Stimulated activated CD8-positive, alpha-beta memory T cell treated with anti-CD3 and anti-CD28 coated beads, Interleukin-4, amount 100 ng/mL, for 4 hours (primary cell): ENCODE measurements at places on chromosomes 11 and 22.

- no peak for DNase-seq
Measured at GRCh38 chr11:133724116-133724515, 121.2 kb downstream of the SPATA19 start.

DNA sequence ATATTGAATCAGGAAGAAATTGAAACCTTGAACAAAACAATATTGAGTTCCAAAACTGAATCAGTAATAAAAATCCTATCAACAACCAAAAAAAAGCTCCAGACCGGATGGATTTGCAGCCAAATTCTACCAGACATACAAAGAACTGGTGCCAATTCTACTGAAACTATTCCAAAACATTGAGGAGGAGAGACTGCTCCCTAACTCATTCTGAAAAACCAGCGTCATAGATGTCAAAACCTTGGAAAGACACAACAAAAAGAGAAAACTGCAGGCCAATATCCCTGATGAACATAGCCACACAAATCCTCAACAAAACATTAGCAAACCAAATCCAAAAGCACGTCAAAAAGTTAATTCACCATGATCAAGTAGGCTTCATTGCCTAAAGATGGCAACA is 353.8 kb downstream of the TMEM135 start:
- no peak for DNase-seq

DNA sequence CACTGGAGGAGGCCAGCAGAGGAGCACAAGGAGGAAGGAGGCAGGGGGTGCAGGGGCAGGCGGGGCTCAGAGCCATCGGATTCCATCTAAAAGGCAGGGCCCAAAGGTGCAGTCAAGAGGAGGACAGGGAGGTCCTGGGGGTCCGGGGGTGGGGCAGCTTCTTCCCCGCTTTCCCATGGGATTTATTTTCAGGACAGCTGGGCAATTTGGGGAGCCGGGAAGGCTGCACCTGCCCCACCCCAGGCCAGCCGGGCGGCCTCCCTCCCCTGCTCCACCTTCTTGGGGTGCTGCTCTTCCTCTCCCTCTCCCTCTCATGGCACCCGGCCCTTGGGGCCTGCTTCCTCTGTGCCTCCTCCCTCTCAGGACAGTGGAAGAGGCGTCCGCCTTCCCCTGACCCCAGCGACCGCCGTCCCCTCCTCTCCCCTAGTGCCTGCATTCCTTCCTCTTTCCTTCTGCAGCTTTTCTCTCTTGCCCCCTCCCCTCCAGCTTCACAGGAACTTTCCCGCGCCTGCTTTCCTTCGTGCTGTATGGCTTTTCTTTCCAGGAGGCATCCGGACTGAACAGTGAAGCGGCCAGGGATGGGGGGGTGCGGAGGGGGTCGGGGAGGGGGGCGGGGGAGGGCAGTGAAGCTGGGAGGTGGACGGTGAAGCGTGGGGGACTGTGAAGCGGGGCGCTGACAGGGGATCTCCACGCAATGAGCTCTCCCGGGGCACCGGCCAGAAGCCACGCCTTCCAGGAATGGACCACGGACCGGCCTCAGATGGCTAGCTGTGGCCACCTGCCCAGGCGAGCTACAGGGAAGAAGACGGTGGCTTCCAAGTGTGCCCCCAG is 26.9 kb downstream of the APOBEC3H start:
- no peak for DNase-seq

DNA sequence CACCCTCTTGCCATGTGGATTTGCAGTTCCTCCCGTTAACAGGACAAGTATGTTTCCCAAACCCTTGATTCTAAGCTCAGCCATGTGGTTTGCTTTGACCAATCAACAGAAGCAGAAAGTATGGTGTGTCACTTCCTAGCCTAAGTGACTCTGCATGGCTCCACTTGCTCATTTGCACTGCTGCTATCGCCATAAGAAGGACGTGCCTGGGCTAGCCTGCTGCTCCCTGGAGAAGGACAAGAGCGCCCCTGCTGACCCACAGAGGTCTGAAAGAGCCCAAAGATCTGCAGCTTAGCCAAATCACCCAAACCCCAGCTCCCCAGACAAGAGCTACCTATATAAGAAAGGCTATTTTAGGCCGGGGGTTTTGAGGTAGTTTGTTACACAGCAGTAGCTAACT is 18.0 kb downstream of the TBRG1 start:
- no peak for DNase-seq

GRCh38 chr22:20968281-20968977 is 1.4 kb downstream of the AIFM3 start:
- no peak for DNase-seq

GRCh38 chr11:820655-821511 is 2.2 kb downstream of the PNPLA2 start:
- DNase-seq, result no peak

DNA sequence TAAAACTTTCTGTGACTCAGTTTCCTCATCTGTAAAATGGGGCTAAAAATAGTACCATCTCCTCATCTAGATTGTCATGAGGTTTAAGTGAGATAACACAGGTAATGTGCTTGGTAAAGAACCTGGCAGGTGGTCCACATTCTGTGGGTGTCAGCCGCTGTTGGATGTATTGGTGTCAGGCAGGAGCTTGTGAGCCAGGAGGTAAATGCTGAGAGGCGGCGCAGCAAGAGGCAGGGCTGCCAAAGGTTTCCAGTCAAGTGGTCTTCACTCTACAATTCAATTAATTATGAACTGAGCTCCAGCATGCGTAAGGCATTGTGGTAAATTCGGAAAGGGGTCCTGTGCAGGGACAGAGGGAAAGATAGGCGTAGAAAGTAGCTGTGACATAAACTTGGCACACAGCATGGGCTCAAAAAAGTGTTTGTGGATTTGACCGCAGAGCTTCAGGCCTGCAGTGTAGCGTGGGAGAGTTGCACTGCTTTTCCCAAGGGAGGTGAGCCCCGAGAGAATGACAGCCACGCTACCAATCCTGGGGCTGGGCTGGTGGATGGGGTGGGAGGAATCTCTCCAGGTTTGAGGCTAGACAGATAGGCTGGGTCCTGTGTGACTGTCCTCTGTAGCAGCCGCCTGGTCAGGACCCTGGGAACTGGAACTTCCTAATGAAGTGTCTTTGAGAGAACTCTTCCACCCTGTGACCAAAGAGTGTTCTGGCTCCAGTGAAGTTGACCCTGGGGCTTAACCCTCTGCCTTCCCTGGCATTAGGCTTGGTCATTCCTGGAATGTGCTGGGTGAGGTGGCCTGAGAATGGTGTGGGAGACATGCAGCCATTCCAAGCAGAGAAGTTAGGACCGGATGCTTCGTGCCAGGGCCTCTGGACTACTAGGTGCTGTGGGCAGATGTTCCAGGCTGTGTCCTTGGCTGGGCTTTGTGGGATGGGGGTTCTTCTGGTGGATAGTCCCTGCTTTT is 122.4 kb downstream of the FEZ1 start:
- DNase-seq, result no peak

DNA sequence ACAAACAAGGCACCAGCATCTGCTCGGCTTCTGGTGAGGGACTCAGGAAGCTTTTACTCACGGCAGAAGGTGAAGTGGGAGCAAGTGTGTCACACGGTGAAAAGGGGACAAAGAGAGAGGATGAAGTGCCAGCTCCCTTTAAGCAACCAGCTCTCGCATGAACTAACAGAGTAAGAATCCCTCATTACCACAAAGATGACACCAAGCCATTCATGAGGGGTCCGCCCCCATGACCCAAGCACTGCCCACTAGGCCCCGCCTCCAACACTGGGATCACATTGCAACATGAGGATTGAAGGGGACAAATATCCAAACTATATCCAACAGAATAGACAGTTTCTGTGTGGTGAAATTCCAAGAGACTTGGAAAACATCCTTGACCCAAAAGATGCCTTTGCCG is 198.2 kb upstream of the POU2AF2 start:
- no peak for DNase-seq

DNA sequence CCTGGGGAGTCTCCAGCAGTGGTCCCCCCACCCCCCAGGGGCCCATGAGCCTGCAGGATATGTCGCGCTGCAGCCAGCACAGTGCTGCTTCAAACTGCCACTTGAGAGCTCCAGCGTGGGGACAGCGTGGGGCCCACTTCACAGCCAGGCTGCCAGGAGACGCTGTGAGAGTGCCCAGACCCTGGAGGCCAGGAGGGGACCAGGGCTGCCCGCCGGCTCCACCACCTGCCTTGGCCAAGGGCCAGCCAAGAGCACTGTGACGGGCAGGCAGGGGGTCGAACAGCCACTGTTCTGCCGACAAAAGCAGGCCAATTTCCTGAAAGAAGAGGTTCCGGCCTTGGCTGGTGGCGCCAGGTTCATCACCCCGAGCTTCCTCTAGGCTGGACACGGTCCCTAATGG is 60.2 kb downstream of the FLRT1 start:
- no peak for DNase-seq

GRCh38 chr22:49761836-49762235 is 65.8 kb downstream of the BRD1 start:
- no peak for DNase-seq

DNA sequence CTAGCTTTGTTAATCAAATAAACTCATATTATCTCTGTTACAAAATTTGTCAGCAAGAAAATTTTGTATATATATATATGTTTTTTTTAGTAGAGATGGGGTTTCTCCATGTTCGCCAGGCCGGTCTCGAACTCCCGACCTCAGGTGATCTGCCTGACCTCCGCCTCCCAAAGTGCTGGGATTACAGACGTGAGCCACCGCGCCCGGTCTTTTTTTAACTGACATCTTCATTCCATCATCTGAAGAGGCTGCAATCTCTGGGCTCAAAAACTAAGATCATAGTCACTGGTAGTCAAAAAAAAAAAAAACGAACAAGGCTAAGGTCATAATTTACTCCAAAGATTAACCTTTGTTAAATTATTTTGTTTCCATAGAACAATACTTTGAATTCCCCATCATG is 5.3 kb upstream of the KLHDC7B start:
- no peak for DNase-seq

- DNase-seq, result no peak
Measured at GRCh38 chr22:49824185-49824925, 3.3 kb downstream of the BRD1 start.

GRCh38 chr22:32203181-32204039 is 1.5 kb downstream of the RFPL2 start:
- no peak for DNase-seq

DNA sequence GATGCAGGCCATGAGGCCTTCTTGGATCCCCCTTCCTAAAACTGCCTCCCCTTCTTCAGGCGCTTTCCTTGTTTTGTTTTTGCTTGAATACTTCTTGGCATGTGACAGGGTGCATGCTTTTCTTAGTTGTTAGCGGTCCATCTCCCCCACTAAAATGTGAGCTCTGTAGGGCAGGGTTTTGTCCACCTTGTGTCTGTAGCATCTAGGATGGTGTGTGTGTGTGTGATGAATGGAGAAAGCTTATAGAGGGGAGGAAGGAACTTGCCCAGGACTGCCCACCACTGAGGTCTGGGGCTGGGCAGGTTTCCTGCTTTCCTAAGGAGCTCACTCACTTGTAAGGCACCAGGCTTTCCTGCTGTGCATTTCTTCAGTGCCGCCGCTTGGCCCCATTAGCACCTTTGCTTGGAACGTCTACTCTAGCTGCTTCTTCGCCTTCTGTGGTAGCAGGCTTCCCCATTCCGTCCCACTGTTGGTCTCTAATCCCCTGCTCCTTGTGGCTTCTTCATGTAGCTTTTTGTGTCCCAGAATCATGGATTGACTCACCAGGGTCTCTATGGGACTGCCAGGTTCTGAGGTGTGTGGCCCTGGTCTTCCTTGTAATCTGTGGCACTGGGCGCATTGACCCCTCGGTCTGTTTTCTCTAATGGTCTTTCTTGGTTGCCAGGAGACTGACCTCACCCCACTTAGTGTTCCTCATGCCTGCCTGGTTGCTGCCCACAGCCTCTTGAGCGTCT is 3.3 kb downstream of the DGCR8 start:
- no peak for DNase-seq

- DNase-seq, result no peak
Measured at GRCh38 chr11:74559934-74560309, 32.5 kb upstream of the POLD3 start.

DNA sequence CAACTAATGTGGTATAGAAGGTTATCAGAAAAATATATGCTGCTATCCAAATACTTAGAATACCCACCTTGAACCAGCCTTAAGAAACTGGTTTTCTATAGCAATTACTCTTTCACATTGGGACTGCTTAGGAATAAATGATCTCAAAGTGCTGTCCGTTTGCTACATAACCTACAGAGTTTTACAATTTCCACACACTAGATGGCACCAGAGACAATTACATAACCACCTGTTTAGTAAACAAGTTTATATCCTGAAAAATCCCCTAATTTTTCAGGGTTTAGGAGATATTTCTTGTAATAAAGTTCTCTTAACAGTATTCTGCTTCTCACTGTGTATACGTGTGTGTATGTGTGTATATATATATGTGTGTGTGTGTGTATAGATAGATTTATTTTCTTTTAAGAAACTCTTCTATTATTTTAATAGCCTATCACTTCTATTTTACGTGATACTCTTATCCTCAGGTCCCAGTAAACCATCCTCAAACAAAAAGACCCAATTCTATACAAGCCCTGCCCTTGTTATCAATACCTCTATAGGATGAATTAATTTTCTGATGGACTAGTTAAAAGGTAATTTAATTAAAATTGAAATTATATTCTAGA is 6.7 kb upstream of the OR5I1 start:
- no peak for DNase-seq

DNA sequence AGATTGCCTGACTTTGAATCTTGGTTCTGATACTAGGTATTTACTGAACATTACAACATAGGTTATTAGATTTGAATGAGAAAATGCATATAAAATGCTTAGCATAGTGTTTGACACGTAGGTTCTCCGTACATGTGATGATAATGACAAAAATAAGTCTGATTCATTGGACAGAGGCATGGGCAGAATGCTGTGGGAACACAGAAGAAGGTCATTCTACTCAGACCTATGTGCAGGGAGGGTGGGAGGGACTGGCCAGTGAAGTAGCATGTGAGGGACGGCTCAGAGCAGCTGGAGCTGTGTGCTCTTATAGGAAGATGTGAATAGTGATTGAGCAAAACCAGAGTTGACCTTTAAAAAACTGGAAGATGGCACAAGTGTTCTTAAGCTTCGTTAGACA is 256.8 kb upstream of the RAG2 start:
- DNase-seq, result no peak

DNA sequence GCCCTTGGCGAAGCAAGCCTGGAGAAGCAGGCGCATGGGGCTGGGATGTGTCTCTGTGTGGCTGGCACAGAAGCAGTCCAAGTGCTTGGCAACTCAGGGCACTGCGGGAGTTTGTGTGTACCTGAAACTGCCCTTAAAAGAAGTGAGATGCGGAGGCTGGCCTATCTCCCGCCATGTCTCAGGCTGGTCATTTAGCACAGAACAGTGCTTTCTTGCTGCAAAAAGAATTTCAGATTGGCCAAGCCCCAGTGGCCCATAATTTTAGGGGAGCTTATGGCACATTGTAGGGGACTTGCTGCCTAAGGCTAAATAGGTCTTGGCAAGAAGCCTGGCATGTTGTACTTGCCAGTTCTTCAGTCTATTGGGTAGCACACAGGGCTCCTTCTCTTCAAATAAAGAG is 16.4 kb downstream of the EHF start:
- DNase-seq, result no peak

- no peak for DNase-seq
Measured at GRCh38 chr11:3052567-3052966, 4.7 kb downstream of the CARS1 start.

GRCh38 chr11:101126551-101127196 is 2.9 kb downstream of the PGR start:
- DNase-seq, result no peak

GRCh38 chr11:62713343-62713742 is 5.9 kb downstream of the GNG3 start:
- no peak for DNase-seq
